MG63 (cell line): ENCODE measurements at places on chromosomes 11 and 22. TPM values are rescaled to one million over a fixed set of nuclear protein-coding genes. Genes with fewer than 3 reads are reported as not detected.

The TRIM29 gene
- not detected in 2 replicates for total RNA-seq

The KCNJ11 gene
- not detected in 2 replicates for total RNA-seq

The PHOX2A gene
- total RNA-seq: not detected in 2 replicates

The RTN4RL2 gene
- 0.03 and 1.6 TPM in 2 replicates for total RNA-seq

- DNase-seq: no peak
Observed at GRCh38 chr11:1983601-1983961, 14.1 kb downstream of the H19 start.

DNA sequence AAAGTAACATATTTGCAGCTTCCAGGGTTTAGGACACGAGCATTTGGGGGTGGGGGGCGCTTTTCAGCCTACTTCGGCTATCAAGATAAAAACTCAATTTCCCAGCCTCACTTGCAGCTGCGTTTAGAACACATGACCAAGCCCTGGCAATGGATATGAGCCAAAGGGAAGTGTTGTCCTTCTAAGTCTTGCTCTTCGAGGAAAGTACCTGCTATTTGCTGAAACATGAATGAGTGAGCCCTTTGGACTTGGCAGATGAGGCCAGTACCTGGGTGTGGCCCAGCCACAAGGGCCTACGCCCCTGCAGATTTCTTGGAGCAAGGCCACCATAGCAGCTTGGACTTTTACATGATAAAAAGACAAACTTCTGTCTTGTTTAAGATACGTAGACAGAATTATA lies 60.2 kb upstream of the SORL1 start:
- DNase-seq: peak; percentile 30

DNA sequence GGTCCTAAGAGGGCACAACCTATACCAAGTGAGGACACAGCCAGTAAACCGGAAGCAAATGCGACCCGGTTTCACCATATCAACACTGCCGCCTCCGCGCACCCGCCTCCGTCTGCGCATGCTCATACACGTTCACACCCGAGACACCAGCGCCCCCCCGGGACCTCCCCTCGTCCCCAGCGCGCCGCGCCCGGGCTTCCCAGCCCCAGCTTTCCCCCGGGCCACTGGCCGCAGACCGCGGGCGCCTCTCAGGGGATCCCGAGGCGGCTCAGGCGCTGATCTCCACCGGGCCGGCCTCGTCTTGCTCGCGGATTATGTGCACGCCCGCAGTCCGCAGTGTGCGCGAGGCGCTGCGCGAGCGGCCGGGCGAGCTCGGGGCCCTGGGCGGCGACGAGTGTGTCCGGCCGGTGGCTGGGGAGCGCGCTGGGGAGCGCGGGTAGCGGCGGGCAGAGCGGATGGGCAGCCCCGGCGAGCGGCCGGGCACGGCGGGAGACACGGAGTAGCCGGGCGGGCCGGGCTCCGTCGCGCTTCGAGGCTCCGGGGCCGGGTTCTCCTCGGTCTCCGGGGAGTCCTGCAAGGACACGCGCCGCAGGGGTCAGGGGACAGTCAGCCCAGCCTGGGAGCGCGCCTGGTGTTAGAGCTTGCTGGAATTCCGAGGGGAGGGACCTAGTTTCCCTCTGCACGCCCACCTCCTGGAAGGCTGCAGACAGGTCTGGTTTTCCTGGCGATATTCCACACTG lies 2.0 kb downstream of the HEPN1 start:
- DNase-seq: no peak

GRCh38 chr22:50074056-50074455 lies 11.2 kb downstream of the MLC1 start:
- no peak for DNase-seq

DNA sequence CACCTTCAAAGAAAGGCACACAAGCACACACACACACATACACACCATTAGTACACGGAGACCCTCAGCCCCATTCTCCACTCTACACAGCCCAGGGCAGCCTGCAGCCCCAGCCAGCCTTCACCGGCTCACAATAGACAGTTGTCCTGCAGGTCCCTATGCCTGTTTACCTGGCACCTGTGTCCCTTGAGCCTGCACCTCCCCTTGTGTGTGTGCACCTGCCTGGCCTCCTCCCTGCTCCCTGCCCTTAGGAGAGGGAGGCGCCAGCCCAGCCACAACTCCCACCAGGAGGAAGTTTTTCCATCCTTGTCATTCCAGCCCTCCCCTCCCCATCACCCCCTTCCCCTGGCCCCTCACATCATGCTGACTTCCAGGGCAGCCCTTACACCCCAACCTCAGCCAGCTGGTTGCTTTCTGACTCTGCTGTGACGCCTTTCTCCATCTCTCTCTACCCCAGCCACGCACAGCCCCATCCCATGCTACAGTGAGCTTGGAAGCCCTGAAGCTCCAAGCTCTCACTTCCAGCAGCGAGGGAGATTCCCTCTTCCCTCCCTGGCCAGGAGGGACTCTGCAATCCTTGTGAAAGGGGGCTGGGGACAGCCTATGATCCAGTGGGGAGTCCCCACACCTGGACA lies 4.4 kb downstream of the AHNAK start:
- no peak for DNase-seq

DNA sequence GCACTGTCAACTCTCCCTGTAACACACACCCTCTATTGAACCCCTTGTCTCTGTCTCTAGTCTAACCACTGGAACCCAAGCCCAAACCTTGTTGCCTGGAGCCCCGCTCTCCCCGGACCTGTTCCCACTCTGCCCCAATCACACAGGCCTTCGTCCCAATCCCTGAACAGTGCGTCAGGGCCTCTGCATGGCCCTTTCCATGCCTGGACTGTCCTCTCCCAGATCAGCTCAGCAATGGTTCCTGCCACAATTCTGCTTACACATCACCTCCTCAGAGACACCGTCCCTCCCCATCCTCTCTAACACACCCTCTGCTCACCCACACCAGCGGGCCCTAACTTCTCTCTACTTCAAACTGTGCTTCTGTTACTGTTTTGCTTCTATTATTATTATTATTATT lies 1.5 kb downstream of the TREH start:
- no peak for DNase-seq

DNA sequence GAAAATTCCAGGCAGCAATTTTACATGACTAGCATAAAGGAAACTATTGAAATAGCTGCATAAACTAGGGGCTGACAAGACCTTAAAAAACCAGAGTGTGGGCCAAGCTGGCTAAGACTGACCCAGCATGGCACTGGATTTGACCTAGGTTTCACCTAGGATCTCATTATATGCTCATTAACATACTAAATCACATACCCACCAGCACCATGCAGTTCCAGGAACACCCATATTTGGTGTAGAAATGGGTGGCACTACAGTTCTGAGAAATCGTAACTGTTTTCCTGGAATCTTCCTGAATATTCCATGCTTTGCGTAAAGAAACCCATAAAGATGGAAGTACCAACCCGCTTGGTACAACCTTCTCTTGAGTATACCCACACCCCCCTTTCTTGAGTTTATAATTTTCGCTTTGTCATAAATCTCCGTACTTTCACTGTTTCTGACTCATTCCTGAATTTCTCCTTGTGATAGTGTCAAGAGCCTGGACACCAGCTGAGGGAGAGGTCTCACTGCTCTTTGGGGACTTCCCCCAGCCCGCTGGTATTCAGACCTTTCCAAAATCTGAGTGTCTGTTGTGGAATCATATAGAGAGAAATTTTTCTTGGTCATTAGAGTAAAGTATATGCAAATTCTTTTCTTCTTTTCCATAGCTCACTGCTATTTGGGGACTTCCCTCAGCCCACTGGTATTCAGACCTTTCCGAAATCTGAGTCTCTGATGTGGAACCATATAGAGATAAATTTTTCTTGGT lies 55.1 kb downstream of the MTMR3 start:
- DNase-seq: no peak

GRCh38 chr22:18145676-18146388 lies 4.1 kb upstream of the USP18 start:
- no peak for DNase-seq

DNA sequence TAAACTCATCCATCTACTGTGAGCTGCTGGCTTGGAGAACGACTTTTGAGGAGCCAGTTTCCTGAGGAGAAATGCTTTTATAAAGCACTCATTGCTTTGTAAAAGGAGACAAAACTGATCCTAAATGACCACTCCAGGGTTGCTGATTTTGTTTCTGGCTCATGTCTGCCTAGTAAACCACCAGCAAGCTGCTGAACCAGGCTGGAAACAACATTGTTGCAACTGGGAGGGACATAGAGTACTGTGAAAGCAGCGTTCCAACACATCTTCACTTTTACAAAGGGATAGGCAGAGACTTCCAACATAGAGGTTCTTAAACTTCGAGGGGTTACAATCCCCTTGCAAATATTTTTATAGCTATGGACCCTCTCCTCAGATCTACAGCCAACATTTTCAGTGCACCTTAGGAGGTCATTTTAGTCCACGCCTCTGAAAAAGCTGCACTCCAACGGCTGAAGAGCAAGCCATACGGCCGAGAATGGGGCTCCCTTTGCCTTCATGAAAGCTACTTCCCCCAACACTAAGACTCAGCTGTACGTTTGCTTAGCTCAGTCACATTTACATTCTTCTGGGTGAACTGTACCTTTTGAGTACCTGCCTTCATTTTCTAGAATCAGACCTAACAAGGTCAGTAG lies 54.7 kb downstream of the PANX1 start:
- DNase-seq: no peak

- DNase-seq: no peak
Observed at GRCh38 chr11:35683728-35684339, 21.3 kb downstream of the TRIM44 start.

DNA sequence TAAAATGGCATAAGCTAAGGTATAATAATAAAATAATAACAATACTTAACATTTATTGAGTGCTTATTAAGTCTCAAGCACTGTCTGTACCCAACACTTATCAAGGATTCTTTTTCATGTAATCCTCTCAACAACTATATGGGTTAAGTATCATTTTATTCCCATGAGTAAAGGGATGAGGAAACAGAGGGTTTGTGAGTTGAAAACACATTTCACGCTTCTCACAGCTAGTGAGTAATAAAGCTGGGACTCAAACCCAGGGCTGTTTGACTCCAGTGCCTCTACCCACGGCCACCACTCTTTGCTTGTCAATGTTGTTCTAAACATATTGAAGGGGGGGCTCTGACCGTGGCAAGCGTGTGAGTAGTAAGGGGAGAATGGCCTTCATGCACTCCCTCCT lies 8.7 kb downstream of the CD3E start:
- DNase-seq: no peak

GRCh38 chr11:73298233-73298632 lies 9.8 kb upstream of the ARHGEF17 start:
- DNase-seq: no peak

GRCh38 chr11:30825723-30826122 lies 239.6 kb upstream of the MPPED2 start:
- no peak for DNase-seq

DNA sequence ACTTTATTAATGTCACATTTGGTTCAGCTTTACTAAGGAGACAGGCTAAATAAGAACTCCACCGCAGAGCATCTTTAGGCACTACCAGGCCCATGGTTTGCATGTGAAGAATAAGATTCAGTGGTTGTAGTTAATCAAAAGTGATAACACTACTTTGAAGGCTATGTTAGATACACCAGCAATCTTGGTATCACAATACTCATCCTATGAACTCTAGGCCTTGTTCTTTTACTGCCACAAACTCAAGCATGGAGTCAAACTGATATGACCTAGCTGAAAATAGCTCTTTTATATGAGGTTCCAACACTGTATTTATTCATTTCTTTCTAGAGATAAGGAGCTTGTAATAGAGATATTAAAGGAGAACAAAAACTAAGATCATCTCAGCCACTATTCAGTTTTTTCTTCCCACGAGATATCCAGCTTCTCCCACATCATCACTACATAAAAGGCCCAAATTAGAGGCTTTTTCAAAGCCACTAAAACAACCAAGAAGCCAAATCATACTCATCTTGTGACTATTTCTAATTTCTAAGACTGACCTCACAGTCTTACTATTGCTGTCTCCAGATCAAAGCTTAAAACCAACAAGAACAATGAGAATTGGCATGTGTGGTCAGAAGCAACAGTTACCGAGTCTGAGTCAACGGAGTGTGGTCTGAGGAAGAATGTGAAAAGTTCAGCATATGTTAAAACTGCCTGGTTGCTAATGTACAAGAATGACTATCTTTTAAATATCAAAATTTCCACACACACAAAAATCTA lies 25.1 kb upstream of the GUCY1A2 start:
- DNase-seq: peak; percentile 55

GRCh38 chr11:133175103-133175502 lies 357.2 kb downstream of the OPCML start:
- DNase-seq: no peak

DNA sequence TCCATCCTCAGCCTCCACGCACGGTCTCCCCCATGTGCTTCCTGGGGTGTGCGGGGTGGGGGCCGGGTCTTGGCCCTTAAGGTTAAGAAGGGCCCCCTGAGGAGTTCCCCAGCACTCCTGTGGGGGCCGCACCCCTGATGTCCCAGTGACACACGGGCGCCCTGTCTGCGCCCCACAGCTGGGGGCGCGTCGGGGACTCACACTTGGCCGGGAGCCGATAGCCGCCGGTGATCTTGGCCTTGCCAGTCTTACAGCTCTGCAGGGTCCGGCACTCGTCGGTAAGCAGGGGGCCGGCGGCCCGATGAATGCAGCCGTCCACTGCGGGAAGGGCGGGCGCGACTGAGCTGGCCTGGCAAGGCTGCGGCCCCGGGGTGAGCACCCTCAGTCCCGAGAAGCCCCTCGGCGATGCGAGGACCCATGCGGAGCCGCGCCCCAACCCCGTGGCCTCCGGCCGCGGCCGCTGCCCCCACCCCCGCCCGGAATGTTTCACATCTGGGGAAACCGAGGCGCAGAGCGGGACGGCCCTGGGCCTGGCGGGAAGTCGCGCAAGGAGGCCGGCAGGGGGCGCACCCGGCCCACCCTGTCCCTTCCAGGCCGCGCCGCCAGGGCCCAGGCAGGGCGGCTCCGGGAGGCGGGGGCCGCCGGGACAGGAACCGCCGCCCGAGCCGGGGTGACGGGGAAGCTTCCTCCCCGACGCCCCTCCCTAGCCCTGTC lies 13.9 kb downstream of the OTUB1 start:
- no peak for DNase-seq

- DNase-seq: no peak
Observed at GRCh38 chr11:91906871-91907624, 317.6 kb upstream of the FAT3 start.

DNA sequence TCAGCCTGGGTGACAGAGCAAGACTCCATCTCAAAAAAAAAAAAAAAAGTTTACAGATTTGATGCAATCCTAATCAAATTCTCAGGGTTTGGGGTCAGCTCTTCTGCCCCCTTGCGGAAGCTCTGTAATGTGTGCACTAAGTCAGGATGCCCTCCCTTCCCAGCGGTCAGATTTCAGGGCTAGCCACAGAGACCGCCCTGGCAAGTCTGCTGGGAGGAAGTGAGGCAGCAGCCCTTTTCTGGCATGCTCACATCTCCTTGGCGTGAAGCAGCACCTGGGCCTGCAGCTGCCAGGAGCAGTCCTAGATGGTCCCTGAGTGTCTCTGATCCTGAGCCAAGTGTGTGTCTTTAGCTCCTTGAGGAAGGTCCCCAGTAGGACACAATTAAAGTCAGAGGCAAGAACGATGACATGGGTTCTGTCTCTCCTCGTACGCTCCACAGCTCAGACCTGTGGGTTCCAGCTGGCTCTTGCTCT lies 10.9 kb upstream of the APOBEC3C start:
- DNase-seq: peak; percentile 74
